Testis (tissue), 5 donors: ENCODE measurements at places on chromosomes 7 and 10. TPM values are rescaled to one million over a fixed set of nuclear protein-coding genes. Genes with fewer than 3 reads are reported as not detected.

The ATOH7 gene
- total RNA-seq: 1.2 TPM

The ECHDC3 gene
- total RNA-seq: 83.8 TPM

DNA sequence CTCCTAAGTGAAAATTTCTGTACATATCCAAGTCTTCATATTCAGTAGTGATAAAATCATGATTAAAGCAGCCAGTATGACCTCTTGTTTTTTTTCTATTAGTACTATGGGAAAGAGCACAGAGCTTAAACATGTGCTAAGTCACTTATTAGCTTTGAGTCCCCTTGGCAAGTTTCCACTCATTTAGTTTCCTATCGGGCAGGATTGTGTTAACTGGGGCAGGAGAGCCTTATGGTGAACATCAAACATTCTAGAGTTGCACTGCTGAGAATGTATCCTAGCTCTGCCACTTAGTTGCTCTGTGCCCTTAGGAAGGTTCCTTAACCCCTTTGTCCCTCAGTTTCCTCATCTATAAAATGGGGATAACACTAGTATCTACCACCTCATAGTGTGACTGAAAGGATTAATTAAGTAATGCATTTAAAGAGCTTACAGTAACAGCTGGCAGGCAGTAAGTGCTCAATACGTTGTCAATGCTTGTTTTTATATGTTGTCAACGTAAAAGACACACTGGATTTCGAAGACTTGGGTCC is 117.6 kb downstream of the DOCK4 start:
- H3K4me3 ChIP-seq: no peak overlapping the region
- no peaks in the 10 kb centered on the region for H3K27me3 ChIP-seq

DNA sequence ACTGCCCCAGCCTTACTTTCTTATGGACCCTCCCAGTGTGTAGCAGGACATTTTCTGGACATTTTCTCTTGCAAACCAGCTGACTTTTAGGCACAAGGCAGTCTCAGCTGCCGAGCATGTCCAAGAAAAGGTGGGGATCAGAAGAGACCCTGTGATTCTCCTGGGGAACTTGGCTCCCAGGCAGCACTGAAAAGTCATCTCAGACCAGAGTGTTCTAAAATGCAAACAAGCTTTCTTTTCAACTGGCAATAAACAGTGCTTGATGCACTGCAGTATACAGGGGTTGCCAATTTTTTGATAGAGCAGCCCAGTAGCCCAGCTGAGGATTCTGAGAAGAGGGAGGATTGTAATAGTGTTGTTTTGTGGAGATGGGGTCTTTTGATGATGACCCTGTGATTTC is 168.0 kb upstream of the PHYHIPL start:
- H3K36me3 ChIP-seq: no peaks in the 10 kb centered on the region
- peaks cover 13% of the 10 kb centered on the region for H3K4me1 ChIP-seq
- H3K27me3 ChIP-seq: no peaks in the 10 kb centered on the region
- no peak overlapping the region for H3K27ac ChIP-seq
- peak; percentile 36 for DNase-seq

- no peaks in the 10 kb centered on the region for H3K36me3 ChIP-seq
- peaks cover 17% of the 10 kb centered on the region for H3K4me1 ChIP-seq
- peak; percentile 85 for DNase-seq
- no peak overlapping the region for H3K4me3 ChIP-seq
- H3K27me3 ChIP-seq: no peaks in the 10 kb centered on the region
- H3K27ac ChIP-seq: no peak overlapping the region
Observed at GRCh38 chr7:150986099-150986512, 4.7 kb upstream of the NOS3 start.

GRCh38 chr7:150430465-150431085 is 19.9 kb upstream of the GIMAP8 start:
- DNase-seq: peak; percentile 7
- no peaks in the 10 kb centered on the region for H3K36me3 ChIP-seq
- H3K4me3 ChIP-seq: no peak overlapping the region
- H3K4me1 ChIP-seq: peaks cover 5% of the 10 kb centered on the region
- H3K27me3 ChIP-seq: no peaks in the 10 kb centered on the region
- no peak overlapping the region for H3K27ac ChIP-seq

- H3K27me3 ChIP-seq: no peaks in the 10 kb centered on the region
- no peak overlapping the region for H3K27ac ChIP-seq
- H3K4me3 ChIP-seq: no peak overlapping the region
- DNase-seq: no peak
- H3K4me1 ChIP-seq: no peaks in the 10 kb centered on the region
Observed at GRCh38 chr10:114544045-114544659, 113.9 kb downstream of the ABLIM1 start.

- no peak for DNase-seq
- no peaks in the 10 kb centered on the region for H3K27me3 ChIP-seq
- H3K27ac ChIP-seq: no peak overlapping the region
- H3K4me3 ChIP-seq: no peak overlapping the region
Observed at GRCh38 chr7:47484923-47485639, 96.8 kb downstream of the TNS3 start.

- H3K4me3 ChIP-seq: no peak overlapping the region
- DNase-seq: peak; percentile 54
- no peak overlapping the region for H3K27ac ChIP-seq
- no peaks in the 10 kb centered on the region for H3K36me3 ChIP-seq
- peaks cover 4% of the 10 kb centered on the region for H3K4me1 ChIP-seq
Observed at GRCh38 chr7:117961235-117961634, 88.0 kb upstream of the CTTNBP2 start.

DNA sequence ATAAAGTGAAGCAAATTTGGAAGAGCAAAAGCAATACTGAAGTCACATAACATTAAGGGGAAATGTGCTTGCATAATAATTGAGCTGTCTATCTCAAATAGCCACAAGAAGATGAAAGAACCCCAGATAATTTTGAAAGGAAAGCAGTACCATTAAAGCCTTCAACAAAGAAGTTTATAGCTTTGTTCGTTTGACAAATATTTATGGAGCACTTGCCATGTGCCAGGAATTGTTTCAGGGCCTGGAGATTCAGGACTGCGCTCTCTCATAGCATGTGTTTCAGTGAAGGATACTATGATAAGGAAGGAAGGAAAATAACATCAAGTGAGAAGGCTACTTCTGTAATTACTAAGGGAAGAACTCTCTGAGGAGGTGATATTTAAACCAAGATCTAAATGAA is 212.3 kb upstream of the CSTF2T start:
- H3K4me1 ChIP-seq: peaks cover 8% of the 10 kb centered on the region
- no peak overlapping the region for H3K27ac ChIP-seq
- no peak overlapping the region for H3K4me3 ChIP-seq
- H3K27me3 ChIP-seq: no peaks in the 10 kb centered on the region
- no peaks in the 10 kb centered on the region for H3K36me3 ChIP-seq
